ENCODE measurements at places on chromosomes 5 and 9.

- no peak for DNase-seq
Observed at GRCh38 chr5:179344431-179345182, 654 bp downstream of the ADAMTS2 start.

DNA sequence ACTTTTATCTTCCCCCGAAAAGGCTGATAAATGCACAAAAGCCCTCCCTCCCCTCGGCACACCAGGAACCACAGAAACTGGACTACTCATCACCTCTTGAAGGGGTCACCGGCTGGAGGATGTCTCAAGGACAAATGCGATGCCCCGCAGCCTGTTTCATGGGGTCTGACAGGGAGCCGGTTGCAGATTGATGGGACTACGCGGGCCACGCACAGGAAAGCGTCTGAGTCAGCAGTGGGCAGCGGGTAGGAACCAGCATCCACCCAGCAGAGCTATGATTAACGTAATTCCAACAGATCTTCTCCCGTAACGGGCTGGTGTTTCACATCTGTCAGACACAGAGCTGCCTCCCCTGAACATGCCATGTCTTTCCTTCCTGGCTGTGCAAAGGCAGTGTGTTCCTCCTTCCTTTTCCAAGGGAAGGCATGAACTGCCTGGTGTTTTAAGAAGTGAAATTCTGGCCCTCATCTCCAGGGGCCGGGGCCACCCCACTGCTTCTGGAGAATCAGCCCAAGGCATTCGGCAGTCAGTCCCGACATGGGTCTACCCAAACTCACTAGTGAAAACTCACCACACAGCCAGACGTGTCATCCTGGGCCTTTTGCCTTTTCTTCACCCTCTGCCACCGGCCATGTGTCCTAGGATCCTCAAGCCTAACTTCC is 144.4 kb upstream of the PHYKPL start:
- no peak for DNase-seq

DNA sequence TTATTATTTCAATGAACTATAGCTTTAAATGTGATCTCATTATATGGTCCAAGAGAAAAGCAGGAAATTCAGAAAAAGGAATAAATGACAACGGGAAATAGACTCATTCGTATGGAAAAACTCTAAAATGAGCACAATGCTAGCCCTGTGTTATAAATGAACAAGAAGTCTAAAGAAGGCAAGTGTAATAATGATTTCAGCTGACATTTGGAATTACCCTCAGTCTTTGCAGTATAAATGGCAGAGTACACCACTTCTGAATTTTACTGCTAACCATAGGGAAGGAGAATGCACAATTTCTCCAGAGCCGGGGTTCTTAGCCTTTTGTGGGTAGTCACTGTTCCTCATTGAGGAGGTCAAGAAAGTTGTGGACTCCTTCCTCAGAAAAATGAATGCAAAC is 93.1 kb downstream of the ANKRD55 start:
- DNase-seq = no peak

DNA sequence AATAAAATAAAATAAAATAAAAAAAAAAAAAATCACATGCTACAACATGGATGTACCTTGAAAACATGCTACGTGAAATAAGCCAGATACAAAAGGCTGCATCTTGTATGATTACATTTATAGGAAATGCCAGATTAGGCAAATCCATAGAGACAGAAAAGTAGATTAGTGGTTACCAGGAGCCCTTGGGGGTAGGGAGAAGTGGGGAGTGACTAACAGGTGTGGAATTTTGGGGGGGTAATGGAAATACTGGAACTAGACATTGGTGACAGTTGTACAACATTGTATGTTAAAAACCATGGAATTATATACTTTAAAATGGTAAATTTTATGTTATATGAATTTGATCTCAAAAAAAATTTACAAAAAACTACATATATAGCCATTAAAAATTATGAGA is 47.3 kb downstream of the SLC1A1 start:
- DNase-seq = no peak

- DNase-seq = peak; percentile 92
Observed at GRCh38 chr9:133133681-133134387, 12.8 kb upstream of the RALGDS start.

- DNase-seq = no peak
Observed at GRCh38 chr9:116193636-116194035, 40.0 kb downstream of the PAPPA start.

DNA sequence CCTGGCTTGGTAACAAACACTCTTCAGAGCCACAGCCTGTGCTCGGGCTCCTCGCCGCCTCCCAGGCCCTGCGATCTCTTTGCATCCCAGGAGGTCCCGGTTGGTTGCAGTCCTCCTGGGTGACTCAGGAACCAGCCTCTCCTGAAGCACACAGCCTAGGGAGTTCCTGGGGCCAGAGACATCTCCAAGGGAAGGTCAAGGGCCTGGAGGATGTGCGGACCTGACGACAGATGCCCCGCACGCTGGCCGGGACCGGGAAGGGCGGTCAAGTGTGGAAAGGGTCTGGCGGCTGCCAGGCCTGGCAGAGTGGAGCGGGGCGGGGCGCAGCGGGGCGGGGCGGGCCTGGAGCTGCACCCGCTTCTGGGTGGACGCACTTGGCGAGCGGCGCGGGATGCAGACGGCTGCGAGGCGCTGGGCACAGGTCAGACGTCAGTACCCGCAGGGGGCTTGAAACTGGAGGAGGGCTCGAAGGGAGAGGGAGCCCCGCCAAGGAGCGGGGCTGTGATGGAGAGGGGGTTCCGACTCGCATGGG is 45.0 kb upstream of the PRSS3 start:
- no peak for DNase-seq

GRCh38 chr9:121450241-121450640 is 49.4 kb downstream of the GGTA1 start:
- no peak for DNase-seq

GRCh38 chr5:147855774-147856069 is 22.8 kb upstream of the SCGB3A2 start:
- no peak for DNase-seq

DNA sequence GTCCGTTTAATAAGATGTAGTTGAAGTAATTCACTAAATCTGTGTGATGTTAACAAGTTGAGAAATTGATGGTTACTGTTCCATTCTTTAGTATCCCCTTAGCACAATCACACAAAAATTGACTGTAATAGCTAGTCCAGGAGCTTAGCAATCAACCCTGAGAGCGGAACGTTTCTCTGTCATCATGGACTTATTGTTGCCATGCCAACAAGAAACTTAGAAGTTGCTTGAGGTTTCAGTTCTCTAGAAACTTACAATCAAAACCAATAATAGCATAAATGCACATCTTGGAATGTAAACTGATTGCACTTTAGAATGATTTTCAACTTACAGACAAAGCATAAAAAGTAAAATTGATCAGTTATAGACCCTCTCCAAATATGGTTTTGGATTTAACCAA is 125.4 kb upstream of the ANKH start:
- DNase-seq = no peak

- peak; percentile 67 for DNase-seq
Observed at GRCh38 chr5:43041669-43042175, 1.6 kb upstream of the ANXA2R start.

DNA sequence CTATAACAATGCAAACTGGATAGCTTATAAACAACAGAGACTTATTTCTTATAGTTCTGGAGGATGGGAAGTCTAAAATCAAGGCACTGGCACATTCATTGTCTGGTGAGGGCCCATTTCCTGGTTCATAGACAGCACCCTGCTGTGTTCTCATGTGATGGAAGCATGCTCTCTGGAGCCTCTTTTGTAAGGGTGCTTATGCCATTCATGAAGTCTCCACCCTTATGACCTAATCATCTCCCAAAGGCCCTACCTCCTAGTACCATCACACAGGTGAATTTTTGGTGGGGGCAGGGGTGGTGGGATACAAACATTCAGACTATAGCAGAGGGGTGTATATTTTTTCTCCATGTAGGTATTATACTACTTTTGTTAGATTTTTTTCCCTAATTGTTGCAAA is 92.4 kb downstream of the UNC13B start:
- DNase-seq = no peak

GRCh38 chr5:81495286-81495685 is 101.4 kb upstream of the ACOT12 start:
- no peak for DNase-seq

- DNase-seq = no peak
Observed at GRCh38 chr5:115709585-115709984, 83.7 kb upstream of the TMED7 start.

GRCh38 chr5:10329820-10330481 is 22.2 kb upstream of the CMBL start:
- no peak for DNase-seq

DNA sequence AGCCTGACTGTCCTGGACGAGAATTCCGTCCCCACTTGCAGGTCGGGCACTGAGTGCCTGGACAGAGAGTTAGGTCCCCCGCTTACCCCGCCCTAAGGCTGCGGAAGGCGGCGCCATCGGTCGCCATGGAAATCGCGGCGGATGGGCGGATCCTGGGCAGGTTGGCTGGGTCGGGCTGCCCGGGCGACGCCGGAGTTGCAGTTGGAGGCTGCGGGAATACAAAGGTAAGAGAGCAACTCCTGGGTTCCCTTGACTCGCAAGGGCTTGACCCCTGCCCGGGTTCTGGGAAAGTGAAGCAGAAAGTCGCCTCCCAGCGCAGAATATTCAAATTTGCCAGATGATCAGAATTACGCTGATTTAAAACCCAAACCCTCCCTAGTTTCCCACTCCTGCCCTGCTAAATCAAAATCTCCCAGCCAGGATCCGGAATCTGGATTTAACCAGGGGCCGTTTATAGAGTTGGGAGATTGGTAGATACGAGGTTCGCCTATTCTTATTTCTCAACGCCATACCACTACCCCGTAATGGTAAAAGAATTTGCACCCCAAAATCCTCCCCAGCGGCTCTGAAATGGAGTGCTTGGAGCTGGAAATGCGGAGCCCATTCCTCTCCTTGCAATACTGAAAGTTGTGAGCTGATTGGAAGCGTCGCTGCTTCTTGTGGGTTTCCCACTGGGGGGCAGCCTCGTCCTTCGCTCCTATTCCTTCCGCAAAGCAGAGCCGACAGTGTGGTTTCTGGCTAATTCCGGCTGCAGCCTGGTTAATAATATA is 156.4 kb upstream of the RASEF start:
- no peak for DNase-seq

- no peak for DNase-seq
Observed at GRCh38 chr5:77892061-77893010, 116.2 kb upstream of the TBCA start.

- DNase-seq = no peak
Observed at GRCh38 chr5:54257366-54258118, 52.8 kb downstream of the ARL15 start.

- no peak for DNase-seq
Observed at GRCh38 chr5:78003919-78004318, 227.8 kb upstream of the TBCA start.

- no peak for DNase-seq
Observed at GRCh38 chr5:6744841-6745705, 31.8 kb downstream of the TENT4A start.

- no peak for DNase-seq
Observed at GRCh38 chr5:172365948-172366608, 82.5 kb upstream of the UBTD2 start.

- no peak for DNase-seq
Observed at GRCh38 chr5:130251931-130252330, 347.7 kb downstream of the CHSY3 start.

DNA sequence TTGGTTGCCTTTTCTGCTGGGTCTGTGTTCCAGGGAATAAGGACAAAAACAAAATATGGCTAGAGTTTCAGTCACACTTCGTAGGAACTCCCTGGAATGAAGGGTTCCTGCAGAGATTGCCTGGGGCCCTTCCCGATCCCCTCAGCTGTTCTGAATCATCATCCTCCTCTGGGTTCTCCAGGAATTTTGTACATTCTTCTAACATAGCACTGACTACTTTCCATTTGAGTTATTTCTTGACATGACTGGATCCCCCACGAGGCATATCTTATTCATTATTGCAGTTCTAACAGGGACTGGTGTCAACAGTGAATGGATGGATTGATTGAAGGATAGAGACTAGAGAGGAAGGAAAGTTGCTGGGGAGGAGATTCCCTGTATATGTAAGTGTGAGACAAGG is 49.2 kb upstream of the TNC start:
- no peak for DNase-seq

DNA sequence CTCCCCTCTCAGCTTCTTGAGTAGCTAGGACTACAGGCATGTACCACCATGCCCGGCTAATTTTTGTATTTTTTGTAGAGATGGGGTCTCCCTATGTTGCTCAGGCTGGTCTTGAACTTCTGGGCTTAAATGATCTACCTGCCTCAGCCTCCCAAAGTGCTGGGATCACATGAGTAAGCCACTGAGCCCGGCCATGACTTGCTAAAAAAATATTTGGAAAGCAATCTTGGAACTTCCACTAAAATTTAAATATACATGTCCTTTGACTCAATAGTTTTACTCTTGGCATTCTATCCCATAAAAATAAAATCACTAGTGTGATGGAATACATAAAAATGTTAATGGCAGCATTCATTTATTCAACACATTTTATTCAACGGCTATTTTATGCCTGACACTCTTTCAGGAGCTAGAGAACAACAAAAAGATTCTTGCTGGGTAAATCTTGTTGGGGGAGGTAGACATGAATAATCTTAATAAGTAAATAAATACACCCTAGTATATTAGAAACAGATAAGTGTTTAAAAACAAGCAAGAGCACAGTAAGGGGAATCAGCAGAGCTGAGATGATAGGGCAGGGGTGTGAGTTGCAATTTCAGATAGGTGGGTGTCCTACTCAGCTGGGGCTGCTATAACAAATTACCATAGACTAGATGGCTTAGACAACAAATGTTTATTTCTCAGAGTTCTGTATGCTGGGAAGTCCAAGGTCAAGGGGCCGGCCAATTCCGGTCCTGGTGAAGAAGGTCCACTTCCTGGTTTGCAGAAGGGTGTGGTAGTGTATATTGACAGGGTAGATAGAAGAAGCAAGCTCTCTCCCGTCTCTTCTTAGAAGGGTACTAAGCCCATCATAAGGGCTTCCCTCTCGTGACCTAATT is 50.7 kb downstream of the KCNV2 start:
- DNase-seq = no peak

GRCh38 chr5:76367623-76368371 is 35.3 kb upstream of the IQGAP2 start:
- DNase-seq = no peak

GRCh38 chr9:109517901-109518377 is 19.8 kb upstream of the PTPN3 start:
- DNase-seq = no peak

DNA sequence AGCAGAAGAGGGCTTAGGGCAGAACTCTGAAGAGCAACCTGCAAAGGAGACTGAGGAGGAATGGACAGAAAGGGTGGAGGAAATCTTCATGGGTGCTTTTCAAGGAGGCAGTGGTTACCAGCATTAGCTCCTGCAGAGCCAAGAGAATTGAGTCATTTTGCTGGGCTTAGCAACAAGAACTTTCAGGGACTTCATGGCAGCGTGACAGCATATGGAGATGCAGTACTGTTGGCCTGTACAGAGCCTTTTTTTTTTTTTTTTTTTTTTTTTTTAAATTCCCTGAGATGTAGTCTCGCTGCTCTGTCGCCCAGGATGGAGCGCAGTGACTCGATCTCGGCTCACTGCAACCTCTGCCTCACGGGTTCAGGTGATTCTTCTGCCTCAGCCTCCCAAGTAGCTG is 296.0 kb upstream of the DMRT1 start:
- DNase-seq = no peak

DNA sequence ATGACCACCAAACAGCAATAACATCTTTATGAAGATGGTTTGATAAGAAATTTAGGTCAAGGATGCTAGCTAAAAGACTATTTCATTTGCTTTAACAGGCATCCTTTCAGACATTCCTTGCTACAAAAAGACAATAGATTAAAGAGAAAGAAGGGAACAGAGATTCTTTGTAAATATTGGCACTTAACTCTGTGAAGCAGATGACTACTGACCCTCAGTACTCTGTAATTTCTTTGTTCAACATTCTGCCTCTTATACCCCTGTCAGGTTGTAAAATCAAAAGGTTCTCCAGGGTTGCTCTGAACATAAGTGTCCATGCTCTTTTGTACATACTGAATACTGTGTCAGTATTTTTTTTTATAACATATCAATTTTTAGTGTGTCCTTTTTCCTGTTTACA is 610.6 kb upstream of the GRAMD2B start:
- no peak for DNase-seq
